ENCODE measurements at places on chromosomes 4 and X.

DNA sequence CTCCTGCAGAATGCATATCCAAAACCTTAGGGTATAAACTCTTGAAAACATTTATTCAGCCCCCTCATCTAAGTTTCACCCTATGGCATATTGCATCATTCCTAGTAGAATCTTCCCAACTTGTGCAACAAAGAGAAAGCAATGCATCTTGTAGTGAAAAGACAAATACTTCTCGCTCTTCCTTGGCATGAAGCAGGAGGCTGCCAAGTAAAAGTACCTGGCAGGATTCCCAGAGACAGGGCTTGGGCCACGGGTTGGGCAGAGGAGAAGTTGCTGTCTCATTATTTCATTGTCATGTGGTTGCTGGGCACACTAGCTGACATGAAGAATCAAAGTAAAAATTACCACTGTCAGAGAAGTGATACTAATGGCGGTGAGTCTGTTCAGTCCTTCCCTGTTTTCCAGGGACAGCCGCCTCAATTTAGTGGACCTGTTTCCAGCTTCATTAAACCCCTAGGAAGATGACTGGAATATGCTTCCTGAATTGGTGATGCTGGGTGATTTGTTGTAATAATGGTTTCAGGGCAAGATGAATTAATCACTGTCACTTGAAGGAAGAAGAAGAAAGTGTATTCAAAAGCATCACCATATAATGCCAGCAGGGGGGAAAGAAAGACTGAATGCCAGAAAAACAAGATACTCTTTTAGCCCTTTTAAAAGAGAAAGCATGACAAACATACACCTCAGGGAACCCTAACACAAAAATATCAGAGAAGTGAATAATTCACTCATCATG is 380.5 kb upstream of the IGFBP7 start:
- no peak for DNase-seq

- DNase-seq, result no peak
Observed at GRCh38 chr4:142336251-142336934, 509.7 kb downstream of the INPP4B start.

GRCh38 chr4:149145803-149146202 is 669.8 kb downstream of the IQCM start:
- DNase-seq, result no peak

DNA sequence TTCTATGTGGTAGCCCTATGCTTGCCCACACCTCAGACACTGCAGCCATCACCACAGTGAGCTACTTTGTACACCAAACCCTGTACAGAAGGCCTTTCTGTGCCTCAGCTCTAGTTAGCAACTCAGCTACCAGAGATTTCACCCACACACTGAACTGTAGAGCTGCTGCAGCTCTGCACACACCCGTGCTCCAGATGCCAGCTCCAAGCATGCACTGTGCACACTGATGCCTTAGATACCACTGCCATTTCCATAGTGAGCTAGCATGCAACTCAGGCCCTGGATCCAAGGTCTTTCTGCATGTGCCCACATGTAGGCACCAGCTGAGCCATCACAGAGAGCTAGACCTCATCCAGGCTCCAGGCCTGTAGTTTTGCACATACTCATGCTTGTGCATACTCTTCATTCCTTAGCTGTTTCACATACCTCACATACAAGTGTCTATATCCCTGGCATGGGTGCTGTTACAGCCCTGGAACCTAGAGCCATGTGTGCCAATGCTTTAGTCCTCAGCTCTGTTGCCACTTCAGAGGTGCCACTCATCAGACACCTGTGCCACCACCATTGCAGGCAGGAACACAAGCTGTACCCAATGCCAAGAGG is 423.5 kb upstream of the NDST3 start:
- DNase-seq, result no peak

DNA sequence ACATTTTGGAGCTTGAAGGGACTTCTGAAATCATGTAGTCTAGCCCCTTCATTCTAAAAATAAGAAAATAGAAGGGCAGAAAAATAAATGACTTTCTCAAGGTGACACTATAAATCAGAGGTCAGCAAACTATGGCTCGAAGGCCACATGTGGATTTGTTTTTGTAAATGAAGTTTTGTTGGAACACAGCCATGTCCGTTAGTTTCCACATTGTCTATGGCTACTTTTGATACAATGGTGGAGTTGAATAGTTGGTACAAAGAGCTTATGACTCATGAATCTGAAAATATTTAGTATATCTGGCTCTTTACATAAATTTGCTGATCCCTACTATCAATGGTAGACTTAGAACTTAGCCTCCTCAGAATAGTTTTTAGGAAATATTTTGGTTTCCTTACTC is 302.4 kb upstream of the PRPS2 start:
- DNase-seq, result no peak

DNA sequence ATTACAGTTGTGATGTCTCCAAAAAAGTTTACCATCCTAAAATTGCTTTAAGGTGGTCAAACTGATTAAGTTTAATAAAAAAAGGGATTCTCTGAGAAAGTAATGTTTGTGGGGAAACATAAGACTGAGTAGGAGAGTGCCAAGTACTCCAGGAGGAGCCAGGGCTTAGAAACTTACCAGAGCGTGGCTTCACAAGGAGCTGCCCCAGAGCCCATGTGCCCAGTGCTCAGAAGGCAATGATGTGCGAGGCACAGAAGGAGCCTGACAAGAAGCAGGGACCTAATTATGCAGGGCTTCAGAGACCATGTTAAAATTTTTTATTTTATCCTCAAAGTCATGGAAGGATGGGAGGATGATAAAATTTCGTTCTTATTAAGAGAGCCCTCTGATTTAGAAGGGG is 204.2 kb downstream of the PALLD start:
- DNase-seq, result no peak

GRCh38 chr4:134117392-134118183 is 84.0 kb downstream of the PABPC4L start:
- no peak for DNase-seq

- DNase-seq, result no peak
Observed at GRCh38 chr4:184100297-184100885, 117.3 kb downstream of the ENPP6 start.

DNA sequence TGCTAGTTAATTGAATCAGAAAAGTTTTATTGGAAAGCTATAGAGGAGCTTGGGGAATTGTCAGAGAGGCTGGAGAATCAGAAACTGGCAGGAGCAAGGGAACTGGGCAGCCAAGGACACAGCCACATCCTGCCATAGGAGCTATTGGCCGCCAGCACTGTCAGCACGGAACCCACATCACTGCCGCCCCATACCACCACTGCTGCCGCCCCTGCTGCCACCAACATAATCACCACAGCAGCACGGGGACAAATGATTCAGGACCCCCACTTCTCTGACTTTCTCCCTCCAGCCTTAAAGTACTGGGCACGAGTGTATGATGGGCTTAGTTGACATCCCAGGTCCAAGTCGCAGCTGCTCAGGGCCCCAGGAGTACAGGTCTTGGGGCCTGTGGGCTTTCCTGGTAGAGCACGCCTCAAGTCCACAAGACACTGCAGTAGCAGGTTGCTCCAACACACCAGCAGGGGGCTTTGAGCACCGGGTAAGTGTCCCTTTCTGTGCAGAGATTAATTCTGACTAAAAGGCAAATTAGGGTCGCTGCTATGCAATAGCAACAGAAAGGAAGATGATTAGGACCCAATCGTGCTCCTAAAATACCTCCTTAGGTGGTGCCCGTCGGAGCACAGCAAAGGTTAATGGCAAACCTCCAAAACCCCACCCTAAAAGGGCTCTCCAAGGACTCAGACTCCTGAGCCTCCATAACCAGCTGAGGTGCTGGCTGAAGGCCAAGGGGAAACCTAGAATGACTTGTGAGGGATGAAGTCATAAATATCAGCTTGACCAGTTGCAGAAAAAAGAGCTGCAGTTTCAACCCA is 6.9 kb downstream of the PJA1 start:
- peak; percentile 26 for DNase-seq

GRCh38 chr4:6269616-6270511 is at the start of gene WFS1:
TSS of gene WFS1 (plus strand) at chr4:6269850. CDS start at chr4:6277456, 7,606 bp downstream.
- DNase-seq, result peak; percentile 79

DNA sequence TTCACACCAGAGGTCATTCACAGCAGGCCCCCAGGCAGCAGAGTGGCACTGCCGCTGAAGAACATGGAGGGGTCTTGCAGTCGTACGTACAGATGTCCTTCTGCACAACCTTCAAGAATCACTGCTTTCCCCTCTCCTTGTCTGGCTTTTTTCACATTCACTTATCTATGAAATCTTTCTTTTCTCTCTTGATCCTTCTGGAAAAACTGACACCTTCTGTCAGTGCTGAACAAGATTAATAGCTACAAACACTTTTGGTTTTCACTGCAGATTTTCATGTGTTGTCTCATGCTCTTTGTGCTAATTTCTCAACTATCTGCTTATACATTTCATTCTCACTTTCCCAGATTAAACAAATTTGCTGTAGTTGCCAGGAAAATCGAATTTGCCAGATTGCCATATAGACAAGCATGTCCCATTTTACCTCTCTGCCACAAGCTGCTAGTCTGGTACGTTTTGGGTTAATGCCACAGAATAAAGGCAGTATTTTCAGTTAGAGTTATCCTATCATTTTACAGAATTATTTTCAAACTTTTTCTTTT is 83.1 kb downstream of the RPS3A start:
- DNase-seq, result no peak

- DNase-seq, result peak; percentile 28
Observed at GRCh38 chr4:106762666-106763443, 273.3 kb downstream of the DKK2 start.

- no peak for DNase-seq
Observed at GRCh38 chrX:135273162-135273561, 21.3 kb downstream of the ETDA start.
